ENCODE measurements at places on chromosomes 6 and 20. TPM values are rescaled to one million over a fixed set of nuclear protein-coding genes. Genes with fewer than 3 reads are reported as not detected.

The PDE10A gene
- not detected for total RNA-seq

GRCh38 chr6:71239694-71240093, 48.9 kb upstream of the OGFRL1 start:
- no peak for DNase-seq

GRCh38 chr6:125519367-125519766, 217.6 kb upstream of the HDDC2 start:
- no peak for DNase-seq

The C6orf141 gene
- total RNA-seq, result not detected

- DNase-seq, result no peak
These were observed 12.8 kb downstream of the RAMACL start for GRCh38 chr6:166573511-166574216.

DNA sequence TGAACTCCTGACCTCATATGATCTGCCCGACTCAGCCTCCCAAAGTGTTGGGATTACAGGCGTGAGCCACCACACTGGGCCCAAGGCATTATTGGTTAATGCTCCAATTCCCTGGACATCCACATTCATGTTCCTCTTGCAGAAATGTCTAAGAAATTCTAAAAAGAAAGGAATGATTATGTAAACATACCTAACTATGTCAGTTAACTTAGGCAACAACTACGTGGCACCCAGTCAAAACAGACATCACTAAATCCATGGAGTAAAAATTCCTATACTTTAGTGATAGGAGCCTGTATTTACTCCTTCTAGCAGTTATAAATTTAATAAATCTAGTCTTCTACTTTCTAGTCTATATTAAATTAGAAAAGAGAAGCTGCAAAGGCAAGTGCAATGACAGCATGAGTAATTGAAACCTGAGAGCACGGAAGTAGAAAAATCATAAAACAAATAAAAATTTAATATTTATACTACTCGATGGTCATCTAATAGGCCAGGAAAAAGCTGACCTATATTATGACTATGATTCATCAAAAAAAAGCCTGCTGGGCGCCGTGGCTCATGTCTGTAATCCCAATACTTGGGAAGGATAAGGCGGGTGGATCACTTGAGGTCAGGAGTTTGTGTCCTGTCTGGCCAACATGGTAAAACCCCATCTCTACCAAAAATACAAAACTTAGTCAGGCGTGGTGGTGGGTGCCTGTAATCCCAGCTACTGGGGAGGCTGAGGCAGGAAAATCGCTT, 4.2 kb downstream of the AHI1 start:
- no peak for DNase-seq

The EPB41L1 gene
- total RNA-seq, result 0.41 TPM

- DNase-seq, result no peak
These were observed 413.5 kb downstream of the BCKDHB start for GRCh38 chr6:80519811-80520594.

The SLC24A3 gene
- total RNA-seq, result not detected

- DNase-seq, result no peak
These were observed 69.5 kb downstream of the CSE1L start for GRCh38 chr20:49115564-49115963.

DNA sequence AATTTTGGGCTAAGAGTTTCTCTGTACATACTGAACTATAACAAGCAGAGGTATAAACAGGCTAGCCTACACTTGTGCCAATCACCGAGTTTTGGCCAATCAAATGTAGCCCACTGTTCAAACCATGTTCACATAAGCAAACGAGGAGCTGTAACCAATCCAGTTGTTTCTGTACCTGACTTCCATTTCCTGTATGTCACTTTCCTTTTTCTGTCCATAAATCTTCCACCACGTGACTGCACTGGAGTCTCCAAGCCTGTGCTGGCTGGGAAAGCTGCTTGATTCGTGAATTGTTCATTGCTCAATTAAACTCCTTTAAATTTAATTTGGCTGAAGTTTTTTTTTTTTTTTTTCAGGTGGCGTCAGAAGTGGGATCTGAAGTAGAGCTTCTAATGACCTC, 332.9 kb downstream of the RNF144B start:
- no peak for DNase-seq

The COX4I2 gene
- total RNA-seq, result not detected

GRCh38 chr6:170025935-170026750, 264.7 kb downstream of the DLL1 start:
- no peak for DNase-seq

- no peak for DNase-seq
These were observed 274.0 kb downstream of the MAFB start for GRCh38 chr20:40414843-40415615.

The MYO6 gene
- 0.60 TPM for total RNA-seq

The SPATA2 gene
- 8.5 TPM for total RNA-seq

The PROCR gene
- total RNA-seq, result 0.64 TPM

DNA sequence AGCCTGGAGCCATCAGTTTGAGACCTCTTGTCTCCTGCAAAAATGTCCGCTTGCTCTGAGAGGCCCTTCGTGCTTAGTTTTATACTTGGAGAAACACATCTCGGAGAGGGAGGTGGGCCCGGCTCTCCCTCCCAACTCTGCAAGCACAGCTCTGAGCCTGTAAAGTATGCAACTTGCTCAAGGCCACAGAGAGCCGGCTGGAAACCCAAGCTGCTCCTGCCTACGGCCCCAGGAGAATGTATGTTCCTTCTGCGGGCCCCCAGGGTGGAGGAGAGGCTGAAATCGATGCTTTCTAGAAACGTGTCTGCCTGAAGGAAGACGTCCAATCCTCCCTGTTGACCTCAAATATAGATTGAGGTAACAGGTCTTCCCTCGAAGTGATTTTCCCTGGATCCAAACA, 205.4 kb downstream of the PREX1 start:
- DNase-seq, result no peak

The RIMS4 gene
- total RNA-seq, result not detected

DNA sequence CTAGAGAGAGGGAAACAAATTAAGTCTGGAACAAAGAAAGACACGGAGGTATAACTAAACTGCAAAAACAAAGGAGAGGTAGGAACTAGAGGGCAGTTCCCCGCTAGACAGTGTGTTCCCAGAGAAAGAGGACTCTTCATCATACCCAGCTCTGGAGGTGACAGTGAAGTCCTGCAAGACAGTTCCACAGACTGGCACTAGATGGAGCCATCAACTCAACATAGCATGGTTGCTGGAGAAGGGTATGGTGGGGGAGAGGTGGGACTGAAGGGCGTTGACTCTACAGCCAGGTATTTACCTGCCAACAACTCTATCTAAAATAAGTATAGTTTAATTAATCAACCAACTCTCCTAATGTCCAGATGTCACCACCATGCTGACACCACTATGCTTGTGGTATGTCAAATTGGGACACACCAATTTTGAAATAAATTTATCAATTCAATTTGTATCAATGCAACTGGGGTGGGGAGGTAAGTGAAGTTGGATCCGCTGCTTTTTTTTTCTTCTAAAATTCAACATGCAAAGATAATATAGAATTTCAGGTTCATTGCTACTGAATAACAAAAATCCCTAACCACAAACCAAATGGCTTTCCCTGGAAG, 9.7 kb downstream of the BACH2 start:
- peak; percentile 49 for DNase-seq

The NT5E gene
- 15.4 TPM for total RNA-seq

DNA sequence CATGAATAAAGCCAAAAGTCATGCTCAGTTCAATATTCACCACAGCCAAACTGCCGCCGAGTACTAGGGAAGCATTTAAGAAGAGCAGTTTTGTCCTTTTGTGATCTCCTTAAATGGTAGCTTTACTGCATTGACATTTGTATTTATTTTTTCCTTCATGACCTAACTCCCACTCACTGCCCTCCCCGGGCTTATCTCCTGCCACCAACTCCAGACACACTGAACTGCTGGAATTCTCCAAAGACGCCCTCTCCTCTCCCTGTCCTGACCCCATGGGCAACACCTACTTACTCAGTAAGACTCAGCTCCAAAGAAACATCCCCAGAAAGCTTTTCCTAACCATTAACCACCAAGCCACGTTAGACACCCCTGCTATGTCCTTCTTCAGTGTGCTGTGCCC, 48.5 kb upstream of the CNKSR3 start:
- DNase-seq, result no peak

DNA sequence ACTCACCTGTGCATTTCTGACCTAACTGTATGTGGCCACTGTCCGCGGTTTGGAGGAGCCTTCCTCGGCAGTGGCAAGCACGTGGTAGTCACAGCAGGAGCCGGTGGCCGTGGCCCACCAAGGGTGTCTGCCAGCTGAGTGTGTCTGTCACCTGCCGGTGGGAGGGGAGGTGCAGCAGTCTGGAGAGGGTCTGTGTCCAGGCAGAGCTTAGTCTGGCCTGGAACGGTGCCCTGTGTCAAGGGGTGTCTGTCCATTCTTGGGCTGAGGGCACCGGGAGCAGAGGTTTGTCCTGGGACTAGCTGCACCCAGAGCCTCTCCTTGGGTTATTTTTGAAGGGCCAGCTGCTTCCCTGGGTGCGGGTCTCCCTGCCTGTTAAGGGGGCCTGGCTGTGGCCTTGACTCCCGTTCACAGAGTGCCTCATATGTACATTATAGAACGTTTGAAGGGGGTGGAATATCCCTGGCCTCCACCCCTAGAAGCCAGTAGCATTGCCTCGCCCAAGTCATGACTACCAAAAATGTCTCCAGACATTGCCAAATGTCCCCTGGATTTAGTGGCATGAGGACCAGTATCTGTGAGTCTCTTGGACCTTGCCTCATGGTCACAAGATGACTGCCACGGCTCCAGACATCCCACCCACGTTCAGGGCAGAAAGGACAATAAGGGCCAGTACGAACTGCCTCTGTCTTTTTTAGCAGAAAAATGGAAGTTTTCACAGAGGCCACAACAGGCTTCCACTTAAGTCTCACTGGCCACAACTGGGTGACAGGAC, 5.2 kb downstream of the RBM38 start:
- no peak for DNase-seq

The RREB1 gene
- 23.1 TPM for total RNA-seq

GRCh38 chr6:108581932-108582475, 21.3 kb downstream of the FOXO3 start:
- DNase-seq, result no peak

DNA sequence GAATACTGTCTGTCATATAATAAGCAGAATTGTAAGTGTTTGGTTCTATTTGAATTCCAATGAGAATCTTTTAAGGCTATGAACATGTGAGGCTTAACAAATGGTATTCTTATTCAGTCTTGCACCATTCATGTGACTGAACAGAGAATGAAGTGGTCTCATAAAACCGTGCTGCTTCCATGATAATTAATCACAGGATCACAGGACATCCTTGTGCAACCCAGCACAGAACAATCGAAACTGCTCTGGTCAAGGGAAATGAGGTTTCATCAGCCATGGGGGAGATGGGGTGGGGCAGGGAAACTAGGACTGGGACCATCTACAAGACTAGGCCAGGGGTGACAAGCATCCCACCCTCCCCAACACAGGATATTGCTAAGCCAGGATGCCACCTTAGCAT, 6.0 kb downstream of the PPIL6 start:
- DNase-seq, result no peak

GRCh38 chr6:36743538-36744303, 46.1 kb downstream of the RAB44 start:
- no peak for DNase-seq

The SHLD1 gene
- total RNA-seq, result 11.8 TPM

The CTSA gene
- total RNA-seq, result 51.9 TPM

- no peak for DNase-seq
These were observed 137.5 kb downstream of the EYS start for GRCh38 chr6:65569505-65569904.

The SLPI gene
- total RNA-seq, result not detected

GRCh38 chr6:64040113-64040512, 404.5 kb downstream of the PHF3 start:
- DNase-seq, result no peak

The GRM1 gene
- total RNA-seq, result not detected

DNA sequence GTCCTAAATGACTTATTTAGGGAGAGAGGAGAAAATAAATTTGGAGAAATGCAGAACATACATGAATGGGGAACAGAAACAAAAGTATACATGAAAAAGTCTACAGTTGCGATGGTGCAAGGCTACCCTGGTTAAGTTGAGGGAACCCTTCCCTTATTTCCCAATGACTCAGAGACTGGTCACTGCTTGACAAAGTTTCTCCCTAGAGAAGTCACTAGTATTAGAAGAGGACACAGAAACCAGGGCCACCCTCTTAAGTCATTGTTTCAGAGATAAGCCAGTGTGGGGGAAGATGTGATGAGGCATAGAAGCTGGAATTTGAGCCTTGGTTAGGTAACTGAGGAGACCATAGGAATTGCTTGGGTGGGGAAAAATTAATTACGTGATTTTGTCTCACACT, 24.4 kb upstream of the EDN1 start:
- DNase-seq, result no peak

All from activated T-helper 2 cell treated with anti-CD3 and anti-CD28 coated beads, Interferon-gamma antibody, Interleukin-2, Interleukin-4, amounts not matched to agents 10 μg/mL and 5 μg/mL and 100 μg/mL, durations not matched to agents 14 hours and 24 hours and 36 hours (primary cell).